Mammary epithelial cell (primary cell): ENCODE measurements at places on chromosomes 1 and 21. TPM values are rescaled to one million over a fixed set of nuclear protein-coding genes. Genes with fewer than 3 reads are reported as not detected.

The RGS13 gene
- not detected in 2 replicates for total RNA-seq

The CADM3 gene
- 0.67 TPM for total RNA-seq

The DIRAS3 gene
- total RNA-seq, result 0.33 TPM

DNA sequence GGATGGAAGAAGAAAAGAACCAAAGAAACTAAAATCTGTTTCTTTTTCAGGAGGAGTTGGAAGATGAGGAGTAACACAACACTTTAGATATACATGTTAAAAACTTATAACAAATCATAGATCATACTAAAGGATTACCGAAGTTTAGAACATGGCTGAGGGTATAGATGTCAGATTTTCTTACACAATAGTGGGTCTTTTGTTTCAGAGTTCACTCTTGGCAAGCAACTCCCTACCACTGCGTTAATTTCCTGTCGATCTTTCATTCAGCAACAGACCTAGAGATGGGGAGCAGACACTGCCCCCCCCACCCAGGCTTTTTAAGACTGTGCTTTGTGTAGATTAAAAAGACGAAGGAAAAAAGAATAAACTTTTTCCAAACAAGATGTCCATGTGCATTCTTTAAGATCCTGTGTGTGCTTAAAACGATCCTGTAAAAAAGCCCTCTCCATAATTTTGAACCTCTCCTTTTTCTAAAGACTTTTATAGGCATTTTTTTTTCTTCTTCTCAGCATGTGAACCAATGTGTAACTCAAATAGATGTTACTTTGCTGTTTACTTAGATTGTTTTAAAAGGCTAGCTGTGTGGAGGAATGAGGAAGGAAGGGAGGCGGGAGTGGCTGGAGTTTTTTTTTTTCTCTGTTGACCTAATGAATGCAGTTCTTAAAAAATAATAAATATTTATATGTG, 50.4 kb downstream of the NFIA start:
- DNase-seq, result peak; percentile 30

- DNase-seq, result peak; percentile 12
Measured at GRCh38 chr21:26072666-26073615, 97.6 kb downstream of the APP start.

The ATAD3C gene
- total RNA-seq, result 4.6 and 5.5 TPM in 2 replicates

DNA sequence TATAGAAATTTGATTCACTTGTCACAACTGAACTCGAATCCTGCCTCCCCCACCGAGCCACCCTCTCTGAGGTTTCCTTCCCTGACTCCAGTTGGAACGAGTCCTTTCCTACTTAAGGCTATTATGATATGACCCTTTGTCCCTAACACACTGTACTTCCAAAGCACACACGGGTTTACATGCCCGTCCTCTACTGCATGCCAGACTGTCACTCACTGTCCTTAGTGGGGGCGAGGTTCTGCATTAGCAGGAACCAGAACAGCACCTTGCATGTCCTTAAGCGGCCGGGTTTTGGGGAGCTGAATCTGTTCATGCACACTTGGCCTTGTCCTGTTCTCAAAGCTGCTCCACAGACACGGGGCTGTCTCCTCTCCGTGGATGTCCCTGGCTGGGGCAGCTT, 164.6 kb upstream of the KCNJ6 start:
- no peak for DNase-seq

DNA sequence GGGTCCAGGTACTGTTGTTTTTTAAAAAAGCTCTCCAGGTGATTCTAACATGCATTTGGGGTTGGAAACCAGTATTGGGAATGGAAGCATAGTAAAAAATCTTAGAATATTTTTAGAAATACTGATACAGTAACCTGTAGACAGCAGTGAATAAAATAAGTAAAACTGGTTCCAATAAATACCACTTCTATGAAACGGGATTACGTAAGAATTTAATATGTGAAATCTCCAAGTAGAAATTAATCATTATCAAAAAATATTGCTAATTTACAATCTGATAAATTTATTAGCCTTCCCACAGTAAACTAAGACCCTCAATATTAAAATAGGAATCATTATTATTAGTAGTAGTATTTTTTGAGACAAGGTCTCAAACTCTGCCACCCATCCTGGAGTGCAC, 177.5 kb downstream of the COP1 start:
- DNase-seq, result no peak
